ENCODE measurements at places on chromosomes 16 and 17.

GRCh38 chr17:30517786-30518185 lies 40.6 kb downstream of the GOSR1 start:
- DNase-seq: no peak

DNA sequence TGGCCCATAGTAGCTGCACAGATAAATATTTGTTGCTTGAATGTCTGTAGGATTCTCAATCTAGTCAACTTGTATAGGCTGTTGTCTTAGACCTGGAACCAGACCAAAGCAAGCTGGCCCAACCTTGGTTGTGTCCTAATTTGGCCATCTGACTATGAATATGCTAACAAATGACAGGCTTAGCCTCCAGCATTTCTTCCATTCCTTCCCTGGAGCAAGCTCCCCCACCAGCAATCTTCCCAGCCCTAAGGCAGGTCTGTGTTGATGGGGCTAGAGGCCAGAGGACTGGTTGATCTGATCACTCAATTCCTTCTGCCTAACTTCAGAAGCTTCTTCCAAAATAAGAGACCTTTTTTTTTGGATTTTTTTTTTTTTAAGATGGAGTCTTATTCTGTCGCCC lies 9.4 kb upstream of the PHOSPHO1 start:
- DNase-seq: no peak

DNA sequence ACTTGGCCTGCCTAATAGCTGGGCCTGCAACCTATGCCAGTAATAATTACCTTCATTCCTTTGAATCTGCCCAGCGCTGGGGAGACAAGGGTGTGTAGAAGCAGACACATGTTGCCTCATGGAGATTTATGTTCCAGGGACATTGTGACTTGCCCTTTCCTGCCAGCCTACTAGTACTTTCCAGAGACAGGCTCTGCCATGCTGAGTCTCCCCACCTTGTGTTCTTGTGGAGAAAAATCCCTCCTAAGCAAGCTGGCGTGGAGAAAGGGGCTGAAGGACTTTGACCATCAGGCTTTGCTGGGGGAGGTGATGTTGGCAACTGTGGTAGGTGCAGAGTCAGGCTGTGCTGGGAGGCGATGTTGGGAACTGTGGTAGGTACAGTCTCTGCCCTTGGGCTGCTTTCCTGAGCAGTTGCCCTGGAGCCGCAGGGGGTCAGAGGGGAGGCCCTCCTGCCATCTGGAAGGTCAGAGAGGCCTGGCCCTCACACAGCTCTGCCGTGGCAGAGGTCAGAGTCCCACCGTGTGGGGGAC lies 4.0 kb downstream of the KSR1 start:
- no peak for DNase-seq

GRCh38 chr16:72840631-72841381 lies 207.1 kb downstream of the ZFHX3 start:
- DNase-seq: no peak

- DNase-seq: no peak
These were observed 1.9 kb downstream of the PLEKHH3 start for GRCh38 chr17:42674755-42675347.

- no peak for DNase-seq
These were observed 446.1 kb downstream of the HS3ST3B1 start for GRCh38 chr17:14746822-14747602.

DNA sequence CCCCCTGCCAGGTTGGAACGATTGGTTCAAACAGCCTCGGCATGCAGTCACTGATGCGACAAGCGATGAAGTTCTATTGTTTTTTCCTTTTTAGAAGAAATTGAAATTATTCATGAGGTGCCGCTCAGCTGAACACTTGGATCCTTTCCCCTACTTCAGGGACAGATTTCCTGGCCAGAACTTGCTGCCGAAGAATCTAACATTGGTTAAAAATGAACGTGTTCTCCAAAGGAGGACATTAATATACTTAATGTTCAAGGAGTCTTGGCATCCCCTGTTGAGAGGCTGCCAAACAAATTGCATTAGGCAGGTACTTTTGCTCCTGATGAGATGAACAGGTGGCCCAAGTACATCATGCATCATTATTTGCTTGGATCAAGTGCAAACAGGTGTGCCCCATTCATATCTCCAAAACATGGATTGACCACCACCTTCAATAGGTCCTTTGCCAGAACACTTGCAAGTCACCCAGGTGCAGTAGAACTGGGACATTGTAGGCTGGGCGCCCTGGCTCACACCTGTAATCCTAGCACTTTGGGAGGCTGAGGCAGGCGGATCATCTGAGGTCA lies 437.2 kb downstream of the HAPSTR1 start:
- DNase-seq: no peak

- no peak for DNase-seq
These were observed 23.0 kb upstream of the AATK start for GRCh38 chr17:81189016-81189415.

GRCh38 chr17:59399914-59400313 lies 68.5 kb downstream of the YPEL2 start:
- no peak for DNase-seq

DNA sequence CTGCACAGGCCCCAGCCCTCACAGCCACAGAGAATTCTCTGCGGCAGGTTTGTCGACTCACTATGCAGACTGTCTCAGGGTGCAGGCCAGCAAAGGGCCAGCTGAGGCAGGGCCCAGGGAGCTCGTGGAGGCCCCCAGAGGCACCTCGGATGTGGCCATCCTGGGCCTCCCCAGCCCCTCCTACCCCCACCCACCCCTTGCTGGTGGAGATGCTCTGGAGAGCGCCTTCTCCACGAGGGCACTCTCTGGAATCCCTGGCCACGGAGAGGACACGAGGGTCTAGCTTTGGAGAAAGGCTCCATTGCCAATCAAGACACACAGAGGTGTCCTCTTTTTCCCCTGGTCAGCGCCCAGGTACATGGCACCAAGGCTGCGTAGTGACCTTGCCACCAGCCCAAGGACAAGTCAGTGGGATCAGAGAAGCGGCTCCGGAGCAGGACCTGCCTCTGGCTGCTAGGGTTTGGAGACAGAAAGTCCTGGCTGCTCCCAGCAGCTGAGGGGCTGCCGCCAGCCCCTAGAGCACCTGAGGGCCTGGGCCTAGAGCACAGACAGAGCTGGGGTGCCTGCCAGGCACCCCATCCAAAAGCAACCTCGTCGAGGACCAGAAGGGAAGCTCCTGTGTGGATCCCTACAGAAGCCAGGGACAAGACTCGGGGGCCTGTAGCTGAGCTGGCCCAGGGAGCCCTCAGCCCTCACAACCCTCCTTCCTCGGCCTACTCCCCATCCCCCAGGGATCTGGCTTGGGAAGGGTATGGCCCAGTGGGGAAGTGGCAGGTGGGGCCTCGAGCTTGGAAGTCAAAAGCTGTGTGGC lies 18.7 kb downstream of the ARL2BP start:
- no peak for DNase-seq

DNA sequence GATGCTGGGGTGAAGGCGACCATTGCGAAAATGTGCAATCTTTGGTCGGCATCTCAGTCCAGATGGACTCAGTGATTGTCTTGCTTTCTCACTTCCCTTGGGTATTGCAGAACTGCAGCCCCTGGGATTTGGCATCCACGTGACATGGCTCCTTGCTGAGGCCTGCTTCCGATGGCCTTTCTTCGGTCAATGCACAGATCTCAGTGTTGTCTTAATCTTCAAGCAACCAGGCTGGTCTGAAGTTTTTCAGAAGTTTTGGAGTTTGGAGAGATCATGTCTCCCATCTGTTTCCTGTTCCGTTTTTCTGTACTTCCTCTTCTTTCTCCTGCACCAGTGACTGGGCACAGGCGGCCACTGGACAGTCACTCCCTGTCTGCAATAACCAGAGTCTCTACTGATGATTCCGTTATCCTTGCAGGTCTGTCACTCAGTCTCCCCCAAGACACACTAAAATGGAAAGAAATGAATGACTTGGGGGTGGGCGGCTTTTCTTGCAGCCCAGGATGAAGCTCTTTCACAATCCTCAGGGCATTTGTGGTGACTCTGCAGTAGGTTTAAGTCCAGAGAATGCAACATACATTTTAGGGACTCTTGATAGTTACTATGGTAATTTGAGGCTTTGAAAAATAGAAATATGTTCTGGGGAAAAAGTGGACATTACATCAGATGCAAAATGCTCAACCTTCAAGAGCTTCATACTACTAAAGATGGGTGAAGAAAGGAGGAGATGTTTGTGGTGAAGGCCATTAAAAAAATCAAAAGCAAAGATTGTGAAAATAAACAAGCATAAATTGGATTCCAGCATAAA lies 106.3 kb upstream of the ZFHX3 start:
- DNase-seq: no peak

DNA sequence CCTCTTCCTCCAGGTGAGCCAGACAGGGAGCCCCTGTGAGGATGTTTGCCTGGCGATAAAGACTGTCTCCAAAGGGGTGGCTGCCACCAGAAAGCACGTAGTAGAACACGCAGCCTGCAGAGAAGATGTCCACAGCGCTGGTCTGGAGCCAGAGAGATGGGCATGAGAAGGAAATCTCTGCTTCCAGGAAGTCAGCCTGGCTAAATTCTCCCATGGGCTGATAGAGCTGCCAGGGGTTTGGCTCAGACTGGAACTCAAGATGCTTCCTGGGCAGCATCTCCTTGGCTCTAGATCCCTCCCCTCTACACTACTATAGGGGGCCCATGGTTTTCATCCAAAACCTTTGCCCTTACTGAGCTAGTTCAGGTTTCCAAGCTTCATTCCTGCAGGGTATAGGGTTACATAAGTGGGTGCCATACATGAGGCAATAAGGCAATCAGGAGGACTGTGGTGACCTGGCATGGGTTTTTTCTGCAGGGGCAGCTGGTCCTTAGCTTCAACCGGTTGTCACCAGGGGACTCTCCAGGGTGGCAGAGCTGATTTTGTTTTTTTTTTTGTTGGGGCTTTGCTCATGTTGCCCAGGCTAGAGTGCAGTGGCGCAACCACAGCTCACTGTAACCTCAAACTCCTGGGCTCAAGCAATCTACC lies 13.6 kb downstream of the PLK1 start:
- no peak for DNase-seq

- no peak for DNase-seq
These were observed 19.4 kb downstream of the CEP295NL start for GRCh38 chr17:78883533-78884131.

DNA sequence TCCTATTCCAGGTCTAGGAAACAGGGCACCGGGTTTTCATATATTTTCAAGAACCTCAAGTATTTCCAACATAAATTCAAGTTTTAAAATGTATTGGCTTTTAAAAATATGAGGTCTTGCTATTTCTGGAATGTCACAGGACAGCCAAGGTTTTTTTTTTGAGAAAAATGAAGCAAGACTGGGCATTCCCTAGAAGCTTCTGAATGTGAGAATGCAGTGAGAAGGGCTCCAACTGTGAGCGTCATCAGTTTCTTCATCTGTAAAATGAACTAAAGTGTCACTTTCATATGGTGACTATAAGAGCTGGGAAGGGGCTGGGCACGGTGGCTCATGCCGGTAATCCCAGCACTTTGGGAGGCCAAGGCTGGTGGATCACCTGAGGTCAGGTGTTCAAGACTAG lies 455.8 kb upstream of the MAF start:
- DNase-seq: no peak

DNA sequence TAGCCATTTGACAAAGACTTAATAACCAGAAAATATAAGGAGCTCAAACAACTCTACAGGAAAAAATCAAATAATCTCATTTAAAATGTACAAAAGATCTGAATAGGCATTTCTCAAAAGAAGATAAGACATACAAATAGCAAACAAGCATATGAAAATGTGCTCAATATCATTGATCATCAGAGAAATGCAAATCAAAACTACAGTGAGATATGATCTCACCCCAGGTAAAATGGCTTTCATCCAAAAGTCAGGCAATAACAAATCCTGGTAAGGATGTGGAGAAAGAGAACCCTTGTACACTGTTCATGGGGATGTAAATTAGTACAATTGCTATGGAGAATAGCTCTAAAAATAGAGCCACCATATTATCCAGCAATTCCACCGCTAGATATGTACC lies 43.1 kb downstream of the HSD17B2 start:
- DNase-seq: no peak

DNA sequence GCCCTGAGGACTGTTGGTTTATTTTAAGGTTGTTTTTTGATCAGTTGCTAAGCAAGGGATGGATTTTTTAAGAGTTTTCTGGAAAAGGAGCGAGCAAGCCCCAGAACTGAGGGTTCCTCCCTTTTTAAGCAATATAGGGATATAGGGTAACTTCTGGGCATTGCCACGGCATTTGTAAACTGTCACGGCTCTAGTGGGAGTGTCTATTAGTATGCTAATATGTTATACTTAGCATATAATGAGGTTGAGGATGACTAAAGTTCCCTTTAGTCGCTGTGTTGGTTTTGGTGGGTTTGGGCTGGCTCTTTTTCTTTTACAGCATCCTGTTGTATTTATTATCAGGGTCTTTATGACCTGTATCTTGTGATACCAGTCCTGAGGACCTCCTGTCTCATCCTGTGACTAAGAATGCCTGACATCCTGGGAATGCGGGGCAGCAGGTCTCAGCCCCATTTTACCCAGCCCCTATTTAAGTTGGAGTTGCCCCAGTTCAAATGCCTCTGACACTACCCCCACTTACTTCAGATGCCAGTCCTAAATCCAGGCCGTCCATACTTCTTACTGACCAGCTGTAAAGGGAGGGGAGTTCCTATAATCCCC lies 59.4 kb downstream of the MFSD11 start:
- no peak for DNase-seq

DNA sequence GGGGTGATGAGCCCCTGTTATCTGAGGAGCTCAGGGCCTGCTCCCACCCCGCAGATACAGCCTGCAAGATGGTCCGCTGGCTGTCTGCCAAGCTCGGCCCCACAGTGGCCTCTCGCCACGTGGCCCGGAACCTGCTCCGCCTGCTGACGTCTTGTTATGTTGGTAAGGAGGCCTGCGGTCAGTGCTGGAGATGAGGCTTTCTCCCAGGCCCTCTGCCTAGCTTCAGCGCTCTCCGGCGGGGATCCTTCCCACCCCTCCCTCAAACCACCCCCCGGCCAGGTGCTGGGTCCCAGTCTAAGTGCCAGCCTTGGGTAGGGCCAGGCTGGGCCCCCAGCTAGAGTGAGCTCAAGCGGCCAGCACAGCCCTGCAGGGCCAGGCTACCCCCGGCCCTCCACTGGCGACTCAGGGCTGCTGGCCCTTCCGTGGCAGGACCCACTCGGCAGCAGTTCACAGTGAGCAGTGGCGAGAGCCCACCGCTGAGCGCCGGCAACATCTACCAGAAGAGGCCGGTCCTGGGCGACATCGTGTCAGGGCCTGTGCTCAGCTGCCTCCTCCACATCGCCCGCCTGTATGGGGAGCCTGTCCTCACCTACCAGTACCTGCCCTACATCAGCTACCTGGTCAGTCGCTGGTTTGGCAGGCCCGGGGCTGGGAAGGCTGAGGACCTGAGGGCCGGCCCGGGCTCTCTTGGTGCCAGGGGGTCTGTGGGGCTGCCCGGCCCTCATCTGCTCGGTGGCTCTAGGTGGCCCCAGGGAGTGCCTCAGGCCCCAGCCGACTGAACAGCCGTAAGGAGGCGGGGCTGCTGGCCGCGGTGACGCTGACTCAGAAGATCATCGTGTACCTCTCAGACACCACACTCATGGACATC lies 6.1 kb downstream of the WDR81 start:
- DNase-seq: no peak

DNA sequence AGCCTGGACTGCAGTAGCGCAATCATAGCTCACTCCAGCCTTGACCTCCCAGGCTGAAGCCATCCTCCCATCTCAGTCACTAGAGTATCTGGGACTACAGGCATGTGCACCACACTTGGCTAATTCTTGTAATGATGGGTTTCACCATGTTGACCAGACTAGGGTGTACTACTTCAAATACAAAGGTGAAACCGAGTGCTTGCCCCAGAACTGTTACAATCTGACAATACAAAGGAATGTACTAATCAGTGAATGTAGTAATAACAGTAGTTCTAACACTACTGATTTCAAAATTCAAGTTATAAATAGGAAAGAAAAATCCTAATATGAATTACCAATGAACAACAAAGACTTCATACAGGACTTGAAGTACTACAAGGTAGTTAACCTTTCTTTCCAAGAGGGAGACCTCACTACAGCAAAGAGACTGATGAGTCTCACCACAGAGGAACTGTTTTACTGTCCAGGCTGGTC lies 24.4 kb downstream of the CRK start:
- DNase-seq: no peak
